ENCODE measurements at places on chromosomes 12 and 14.

- no peak for DNase-seq
Observed at GRCh38 chr12:130195369-130195768, 33.1 kb downstream of the FZD10 start.

DNA sequence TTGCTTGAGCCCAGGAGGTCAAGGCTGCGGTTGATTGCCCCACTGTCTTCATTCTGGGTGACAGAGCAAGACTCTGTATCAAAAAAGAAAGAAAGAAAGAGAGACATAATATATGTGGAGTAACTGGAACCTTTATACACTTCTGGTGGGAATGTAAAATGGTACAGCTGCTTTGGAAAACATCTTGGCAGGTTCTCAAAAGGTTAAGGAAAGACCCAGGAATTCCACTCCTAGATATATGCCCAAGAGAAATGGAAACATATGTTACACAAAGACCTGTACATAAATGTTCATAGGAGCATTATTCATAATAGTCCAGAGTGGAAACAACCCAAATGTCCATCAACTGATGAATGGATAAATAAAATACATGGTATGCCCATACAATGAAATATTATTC lies 7.2 kb downstream of the RBMS2 start:
- DNase-seq, result no peak

DNA sequence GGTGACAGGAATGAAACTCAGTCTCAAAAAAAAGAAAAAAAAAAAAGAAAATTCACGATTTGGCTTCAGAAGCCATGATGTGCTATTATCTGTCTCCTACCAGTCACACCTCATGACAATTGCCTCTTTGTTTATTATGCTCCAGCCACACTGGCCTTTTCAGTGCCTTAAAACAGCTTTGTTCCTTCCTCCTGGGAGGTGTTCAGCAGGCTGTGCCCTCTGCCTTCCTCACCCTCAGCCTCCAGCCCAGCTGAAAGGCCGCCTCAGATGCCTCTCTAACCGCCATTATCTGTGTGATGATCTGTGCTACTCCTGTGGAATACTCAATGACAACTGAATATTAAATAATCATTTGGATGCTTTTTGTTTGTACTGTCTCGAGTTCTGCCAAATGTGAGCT lies 8.6 kb upstream of the ARPC3 start:
- no peak for DNase-seq

DNA sequence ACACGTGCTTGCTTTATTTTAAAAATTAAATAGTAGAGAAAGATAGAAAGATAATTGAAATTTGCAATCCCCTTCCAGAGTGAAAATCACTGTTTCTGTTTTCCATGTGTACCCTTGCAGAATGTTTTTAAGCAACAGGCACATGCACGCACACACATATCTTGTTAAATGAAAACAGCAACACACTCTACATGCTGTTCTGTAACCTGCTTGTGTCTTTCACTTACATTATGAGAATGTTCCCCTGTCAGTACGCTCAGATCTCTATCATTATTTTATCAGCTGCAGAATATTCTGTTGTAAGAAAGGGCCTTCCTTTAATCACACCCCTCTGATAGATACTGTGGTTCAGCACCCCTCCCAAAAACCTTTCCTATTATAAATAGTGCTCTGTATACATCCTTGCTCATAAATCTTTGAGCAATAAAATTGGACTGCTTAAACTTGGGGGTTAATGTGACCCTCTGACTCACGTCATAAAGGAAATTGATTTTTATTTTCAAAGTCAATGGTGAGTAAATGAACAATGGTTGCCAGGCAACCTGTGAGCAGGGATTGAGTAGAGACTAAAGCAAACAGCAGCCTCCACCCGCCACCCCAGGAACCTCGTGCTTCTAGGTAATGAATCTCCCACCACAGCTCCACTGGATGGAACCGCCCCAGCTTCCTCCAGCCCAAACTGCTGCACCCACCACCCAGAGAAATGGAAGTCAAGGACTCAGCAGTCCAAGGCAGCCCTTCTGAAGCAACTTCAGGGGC lies 31.9 kb upstream of the CHGA start:
- DNase-seq, result no peak

- DNase-seq, result no peak
Observed at GRCh38 chr14:25667387-25667786, 617.4 kb upstream of the STXBP6 start.

DNA sequence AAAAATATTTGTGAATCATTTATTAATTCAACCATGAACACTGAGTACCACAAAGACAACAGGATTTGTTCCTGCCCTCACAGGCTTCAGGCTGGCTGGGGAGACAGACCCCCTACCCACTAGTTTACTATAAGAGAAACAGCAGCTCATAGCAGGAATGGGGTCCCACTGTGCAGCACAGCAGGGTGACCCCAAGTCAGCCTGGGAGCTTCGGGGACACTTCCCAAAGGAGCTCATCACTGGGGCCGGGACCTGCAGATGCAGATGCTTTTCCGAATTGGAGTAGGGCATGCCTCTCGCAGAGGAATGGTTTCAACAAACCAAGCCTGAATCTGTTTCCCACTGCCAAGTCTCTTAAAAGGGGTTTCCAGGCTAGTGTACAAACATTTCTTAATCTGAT lies 176.2 kb upstream of the PWP1 start:
- no peak for DNase-seq

GRCh38 chr12:126093908-126094307 lies 1028.7 kb downstream of the AACS start:
- no peak for DNase-seq

DNA sequence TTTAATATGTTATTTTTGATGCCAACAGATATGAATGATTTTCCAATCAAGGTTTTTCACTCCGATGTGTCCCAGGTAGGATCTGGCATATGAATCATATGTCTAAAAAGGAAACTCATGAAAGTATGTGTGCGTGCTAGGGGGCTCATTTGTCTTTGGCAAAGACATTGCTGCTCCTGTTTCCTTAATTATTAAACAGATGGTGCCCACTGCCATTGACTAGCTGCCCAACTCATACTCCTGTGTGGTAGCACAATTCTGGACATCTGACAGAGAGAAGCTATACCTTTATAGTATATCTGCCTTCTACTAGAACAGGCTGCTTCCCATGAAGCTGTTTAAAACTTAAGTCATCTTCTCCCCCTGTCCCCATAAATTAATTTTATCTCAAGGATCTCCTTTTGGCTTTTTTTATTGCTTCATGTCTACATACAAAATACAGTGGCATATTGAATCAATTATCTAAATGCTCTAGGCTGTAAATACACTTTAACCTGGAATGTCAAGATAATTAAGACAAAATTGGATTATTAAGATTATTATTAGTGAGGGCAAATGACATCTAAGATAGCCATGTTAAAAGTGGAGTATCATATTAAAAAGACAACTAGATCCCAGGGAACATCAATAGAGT lies 1.4 kb upstream of the PDE3A start:
- no peak for DNase-seq

GRCh38 chr12:20248646-20249045 lies 119.7 kb upstream of the PDE3A start:
- no peak for DNase-seq

GRCh38 chr12:93245543-93245942 lies 132.2 kb upstream of the NUDT4 start:
- DNase-seq, result peak; percentile 32

GRCh38 chr14:77741438-77741837 lies 19.5 kb downstream of the SNW1 start:
- no peak for DNase-seq
